ENCODE measurements at places on chromosomes 6 and 20.

- DNase-seq = no peak
Observed at GRCh38 chr6:169293196-169293595, 39.5 kb upstream of the THBS2 start.

DNA sequence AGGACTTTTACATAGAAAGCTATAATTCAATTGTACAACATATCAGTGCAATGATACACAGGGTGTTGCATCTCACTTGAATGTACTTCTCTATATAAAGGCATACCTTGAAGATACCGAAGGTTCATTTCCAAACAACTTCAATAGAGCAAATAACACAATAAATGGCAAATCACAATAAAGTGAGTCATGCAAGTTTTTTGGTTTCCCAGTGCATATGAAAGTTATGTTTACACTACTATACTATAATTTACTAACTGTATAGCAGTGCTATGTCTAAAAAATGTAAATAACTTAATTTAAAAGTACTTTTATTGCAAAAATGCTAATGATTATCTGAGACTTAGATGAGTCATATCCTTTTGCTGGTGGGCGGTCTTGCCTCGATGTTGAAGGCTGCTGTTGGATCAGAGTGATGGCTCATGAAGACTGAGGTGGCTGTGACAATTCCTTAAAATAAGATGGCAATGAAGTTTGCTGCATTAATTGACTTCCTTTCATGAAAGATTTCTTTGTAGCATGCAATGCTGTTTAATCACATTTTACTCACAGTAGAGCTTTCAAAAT lies 188.8 kb downstream of the TASP1 start:
- DNase-seq = no peak

DNA sequence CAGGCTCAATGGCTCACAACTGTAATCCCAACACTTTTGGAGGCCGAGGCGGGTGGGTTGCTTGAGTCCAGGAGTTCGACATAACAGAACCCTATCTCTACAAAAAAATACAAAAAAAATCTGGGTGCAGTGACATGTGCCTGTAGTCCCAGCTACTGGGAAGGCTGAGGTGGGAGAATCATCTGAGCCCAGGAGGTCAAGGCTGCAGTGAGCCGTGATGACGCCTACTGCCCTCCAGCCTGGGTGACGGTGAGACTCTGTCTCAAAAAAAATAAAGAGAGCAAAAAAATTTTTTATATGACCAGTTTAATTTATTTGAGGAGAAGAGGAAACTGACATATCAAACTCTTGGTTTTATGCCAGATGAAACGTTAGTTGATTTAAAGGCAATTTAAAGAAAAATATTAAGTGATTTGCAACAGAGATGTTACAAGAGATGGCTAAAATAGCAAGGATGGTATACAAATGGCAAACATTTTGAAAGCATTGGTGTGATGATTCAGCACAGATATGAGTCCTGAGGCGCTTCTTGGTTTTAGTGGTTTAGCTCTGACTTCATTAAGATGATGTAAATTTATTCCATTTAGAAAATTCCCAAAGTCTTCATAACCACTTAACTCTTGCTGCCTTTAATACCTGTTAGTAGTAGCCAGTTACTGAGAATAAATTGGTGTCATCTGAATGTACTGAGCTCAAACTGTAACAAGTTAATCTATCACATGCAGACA lies 17.7 kb downstream of the GTF2H5 start:
- no peak for DNase-seq

DNA sequence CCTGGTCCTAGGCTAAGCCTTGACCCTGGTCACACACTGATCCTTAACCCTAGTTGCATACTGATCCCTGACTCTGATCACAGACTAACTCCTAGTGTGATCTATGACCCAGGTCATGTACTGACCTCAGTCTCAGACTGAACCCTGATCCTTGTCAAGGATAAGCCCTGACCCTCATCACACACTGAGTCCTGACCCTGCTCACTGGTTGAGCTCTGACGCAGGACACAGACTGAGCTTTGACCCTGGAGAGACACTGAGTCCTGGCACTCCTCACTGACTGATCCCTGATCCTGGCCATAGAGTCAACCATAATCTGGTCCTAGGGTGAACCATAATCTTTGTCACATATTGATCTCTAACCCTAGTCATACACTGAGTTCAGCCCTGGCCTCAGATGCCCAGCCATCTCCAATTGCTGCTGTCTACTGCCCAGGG lies 37.9 kb downstream of the KCNB1 start:
- DNase-seq = no peak

GRCh38 chr6:26330859-26331217 lies 34.2 kb upstream of the BTN3A2 start:
- DNase-seq = peak; percentile 58

GRCh38 chr6:66961191-66961590 lies 1254.2 kb upstream of the EYS start:
- no peak for DNase-seq

DNA sequence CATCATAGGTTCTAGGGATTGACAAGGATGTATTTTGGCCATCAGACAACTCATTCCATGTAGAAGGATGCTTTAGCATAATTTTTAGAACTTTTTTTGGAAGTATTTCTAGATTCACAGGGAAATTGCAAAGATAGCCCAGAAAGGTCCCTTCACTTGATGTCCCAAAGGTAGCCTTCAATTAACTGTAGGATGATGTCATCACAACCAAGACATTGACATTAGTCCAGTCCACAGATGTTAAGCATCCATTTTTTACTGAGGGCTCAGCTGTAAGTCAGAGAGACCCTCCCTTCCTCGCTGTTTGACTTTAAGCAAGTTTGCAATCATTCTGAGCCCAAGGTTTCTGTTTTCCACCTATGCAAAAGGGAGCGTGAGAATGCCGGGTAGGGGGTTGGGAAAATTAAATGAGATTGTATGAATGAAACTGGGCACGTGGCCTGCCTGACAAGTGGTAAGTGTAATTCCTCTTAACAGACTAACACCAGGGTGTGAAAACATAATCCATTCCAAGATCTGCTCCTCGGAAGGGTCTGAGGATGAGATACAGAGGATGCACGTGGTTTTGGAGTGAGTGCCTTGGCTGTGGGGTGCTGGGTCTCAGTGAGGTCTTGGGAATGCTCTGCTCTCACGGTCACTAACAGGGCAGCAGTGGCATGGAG lies 126.8 kb downstream of the CDH4 start:
- no peak for DNase-seq

- DNase-seq = no peak
Observed at GRCh38 chr20:63322933-63323273, 29.9 kb downstream of the COL20A1 start.

- DNase-seq = no peak
Observed at GRCh38 chr6:151891524-151891923, 84.0 kb downstream of the ESR1 start.

DNA sequence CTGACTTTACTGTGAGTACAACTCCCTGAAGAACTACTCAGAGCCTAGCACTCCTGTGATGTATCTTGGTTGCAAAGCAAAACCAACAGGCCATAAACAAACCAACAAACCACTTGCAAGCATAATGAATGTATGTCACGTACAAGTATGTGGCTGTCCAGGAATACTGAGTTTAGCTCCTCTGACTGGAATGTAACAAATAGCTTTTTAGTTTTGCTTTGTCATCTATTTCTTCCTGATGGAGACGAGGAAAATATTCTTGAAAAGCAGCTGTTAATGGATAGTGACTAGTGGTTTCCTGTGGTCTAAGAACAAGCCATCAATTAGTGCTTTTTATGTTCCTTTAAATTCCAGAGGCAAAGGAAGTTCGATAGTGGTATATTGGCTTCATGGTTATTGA lies 101.9 kb upstream of the LY86 start:
- no peak for DNase-seq

GRCh38 chr6:79750806-79751205 lies 119.7 kb downstream of the SH3BGRL2 start:
- peak; percentile 29 for DNase-seq

DNA sequence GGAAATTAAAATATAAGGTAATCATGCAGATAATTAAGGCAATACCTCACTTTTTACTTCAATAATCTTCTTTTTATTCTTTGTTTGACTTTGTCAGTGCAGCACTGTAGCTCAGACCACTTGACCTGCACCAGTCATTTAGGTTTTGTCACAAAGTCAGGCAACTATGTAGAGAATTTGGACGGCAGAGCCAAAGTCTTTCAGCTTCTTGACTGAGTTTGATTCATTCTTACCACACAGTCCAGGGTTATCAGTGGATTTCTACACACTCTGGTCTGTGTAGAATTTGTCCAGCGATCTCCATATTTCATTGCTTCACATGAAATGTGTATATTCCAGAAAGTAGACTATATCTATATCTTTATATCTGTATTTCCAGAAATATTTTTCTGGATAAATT lies 107.3 kb downstream of the TFAP2B start:
- DNase-seq = no peak

- DNase-seq = peak; percentile 16
Observed at GRCh38 chr20:3248167-3248992, 9.4 kb upstream of the SLC4A11 start.

- peak; percentile 80 for DNase-seq
Observed at GRCh38 chr20:4113615-4114603, 98.6 kb upstream of the RNF24 start.

DNA sequence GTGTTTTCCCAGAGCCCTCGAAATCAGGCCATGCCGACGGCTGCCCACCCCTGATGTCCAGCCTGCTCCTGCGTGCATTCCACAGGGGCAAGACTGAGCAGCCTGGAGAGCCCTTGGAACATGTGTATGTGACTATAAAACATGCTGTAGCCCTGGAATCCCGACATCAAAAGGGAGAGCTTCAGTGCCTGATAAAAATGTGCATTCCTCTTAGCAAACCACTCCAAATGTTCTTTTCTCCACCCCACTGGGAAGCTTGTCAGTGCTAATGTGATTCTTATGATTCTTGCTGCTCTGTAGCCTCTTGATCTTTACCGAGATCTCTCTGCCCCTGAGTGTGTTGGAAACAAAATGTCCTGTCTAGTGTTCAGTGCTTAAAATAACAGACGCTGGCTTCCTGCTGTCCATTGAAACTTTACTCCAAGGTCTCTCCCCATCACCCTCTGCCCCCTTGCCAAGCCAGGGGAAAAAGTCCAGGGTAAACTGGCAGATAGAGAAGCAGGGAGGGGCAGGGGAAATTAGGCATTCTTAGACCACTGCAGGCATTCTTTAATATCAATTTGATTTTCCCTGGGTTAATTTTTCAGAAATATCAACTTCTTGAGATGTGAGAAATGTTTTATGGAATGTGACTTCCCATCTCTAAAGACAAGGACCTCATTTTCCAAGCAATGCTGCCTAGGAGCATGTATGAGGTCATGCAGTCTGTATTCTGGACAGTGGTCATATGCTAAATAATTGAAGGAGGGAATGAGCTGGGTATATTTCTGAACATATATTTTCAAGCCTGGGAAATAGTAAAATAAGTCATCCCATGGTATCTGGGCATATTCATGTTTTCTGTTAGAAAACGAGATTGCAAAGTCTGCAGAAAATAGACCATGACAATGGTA lies 73.8 kb upstream of the ISM1 start:
- no peak for DNase-seq

DNA sequence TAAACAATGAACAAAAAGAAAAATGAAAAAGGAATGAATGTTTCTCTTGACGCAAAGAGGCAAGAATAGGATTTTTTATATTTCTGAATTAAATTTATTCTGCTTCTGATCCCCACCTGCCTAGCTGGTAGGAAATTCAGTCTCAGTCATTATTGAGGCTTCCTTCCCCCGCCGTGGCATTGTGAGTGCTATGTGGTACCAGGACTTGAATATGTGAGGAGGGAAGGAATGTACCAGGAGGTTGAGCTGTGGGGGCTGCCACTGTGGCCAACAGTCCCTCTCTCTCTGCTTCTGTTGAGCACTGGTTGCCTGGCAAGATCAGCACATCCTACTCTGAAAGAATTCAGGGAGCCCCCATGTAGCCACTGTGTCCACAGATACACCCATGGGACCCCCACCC lies 368.1 kb upstream of the JARID2 start:
- DNase-seq = no peak

GRCh38 chr6:88705601-88706000 lies 257.8 kb downstream of the RNGTT start:
- no peak for DNase-seq

DNA sequence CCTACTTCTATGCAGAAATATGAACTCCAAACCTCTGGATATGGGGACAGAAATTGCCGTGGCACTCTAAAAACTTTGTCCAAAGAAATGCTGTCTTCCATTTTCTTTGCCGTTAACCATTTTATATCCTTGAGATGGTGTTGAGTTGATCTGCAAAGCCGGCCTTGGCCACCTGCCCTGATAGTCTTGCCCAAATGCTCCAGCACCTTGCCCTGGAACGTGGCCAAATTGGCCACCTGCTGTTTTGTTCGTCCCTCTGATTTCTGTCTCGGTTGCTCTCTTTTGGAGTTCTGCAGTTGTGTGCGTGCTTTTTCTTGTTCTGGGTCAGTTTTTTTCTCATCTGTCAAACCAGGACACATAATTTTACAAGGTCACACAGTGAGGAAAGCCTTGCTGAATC lies 239.7 kb upstream of the GMDS start:
- peak; percentile 81 for DNase-seq

GRCh38 chr6:11069760-11070159 lies 23.9 kb upstream of the SMIM13 start:
- no peak for DNase-seq

GRCh38 chr20:63657260-63657936 lies 714 bp upstream of the RTEL1 start:
- no peak for DNase-seq

DNA sequence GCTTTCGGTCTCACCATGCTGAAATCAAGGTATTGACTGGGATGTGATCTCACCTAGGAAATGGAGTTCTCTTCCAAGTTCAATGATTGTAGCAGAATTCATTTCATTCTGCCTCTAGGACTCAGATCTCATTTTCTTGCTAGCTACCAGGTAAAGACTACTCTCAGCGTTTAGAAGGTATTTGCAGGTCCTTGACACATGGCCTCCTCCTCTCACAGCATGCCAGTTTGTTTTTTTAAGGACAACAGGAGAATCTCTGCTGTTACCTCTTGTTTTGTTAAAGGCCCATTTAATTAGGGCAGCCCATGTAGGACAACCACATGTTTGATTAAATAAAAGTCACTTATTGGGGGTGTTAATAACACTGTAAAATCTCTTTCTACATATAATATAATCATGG lies 757.8 kb downstream of the EYS start:
- DNase-seq = no peak

- DNase-seq = no peak
Observed at GRCh38 chr6:151004383-151005024, 139.0 kb downstream of the MTHFD1L start.

DNA sequence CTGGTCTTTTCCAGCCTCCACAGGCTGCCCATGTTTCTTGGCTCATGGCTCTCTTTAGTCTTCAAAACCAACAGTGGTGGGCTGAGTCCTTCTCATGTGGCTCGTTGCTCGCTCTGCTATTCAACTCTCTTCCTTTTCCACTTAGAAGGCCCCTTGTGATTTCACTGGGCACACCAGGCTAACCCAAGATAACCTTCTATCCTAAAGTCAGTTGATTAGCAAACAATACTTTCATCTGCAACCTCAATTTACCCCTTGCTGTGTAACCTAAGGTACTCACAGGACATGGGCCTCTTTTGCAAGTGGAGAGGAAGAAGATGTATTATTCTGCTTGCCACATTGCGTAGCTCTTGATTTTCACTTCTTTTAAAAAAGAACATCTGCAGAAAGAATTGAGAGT lies 79.6 kb downstream of the UTRN start:
- no peak for DNase-seq
